ENCODE measurements at places on chromosomes 1 and 21.
A peak's percentile ranks its signal among the peaks of the same experiment; 100 is the strongest.

DNA sequence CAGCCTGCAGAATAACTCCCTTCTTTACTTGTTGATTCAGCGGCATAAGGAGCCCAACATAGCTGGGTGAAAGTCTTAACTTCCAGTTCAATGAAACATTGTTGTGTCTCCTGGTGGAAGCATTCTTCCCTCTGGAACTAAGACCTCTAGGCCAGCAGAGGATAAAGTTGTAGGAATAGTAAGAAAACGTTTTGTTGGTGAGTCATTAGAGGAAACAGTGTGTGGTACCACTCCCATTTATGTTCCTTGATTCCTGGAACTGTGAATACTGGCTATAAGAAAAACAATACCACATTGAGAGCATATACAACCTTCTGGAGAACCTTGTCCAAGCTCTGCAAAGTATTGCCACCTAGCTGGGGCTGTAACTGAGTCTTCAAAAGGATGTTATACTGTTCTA is 737.4 kb upstream of the ZP4 start:
- DNase-seq: no peak

DNA sequence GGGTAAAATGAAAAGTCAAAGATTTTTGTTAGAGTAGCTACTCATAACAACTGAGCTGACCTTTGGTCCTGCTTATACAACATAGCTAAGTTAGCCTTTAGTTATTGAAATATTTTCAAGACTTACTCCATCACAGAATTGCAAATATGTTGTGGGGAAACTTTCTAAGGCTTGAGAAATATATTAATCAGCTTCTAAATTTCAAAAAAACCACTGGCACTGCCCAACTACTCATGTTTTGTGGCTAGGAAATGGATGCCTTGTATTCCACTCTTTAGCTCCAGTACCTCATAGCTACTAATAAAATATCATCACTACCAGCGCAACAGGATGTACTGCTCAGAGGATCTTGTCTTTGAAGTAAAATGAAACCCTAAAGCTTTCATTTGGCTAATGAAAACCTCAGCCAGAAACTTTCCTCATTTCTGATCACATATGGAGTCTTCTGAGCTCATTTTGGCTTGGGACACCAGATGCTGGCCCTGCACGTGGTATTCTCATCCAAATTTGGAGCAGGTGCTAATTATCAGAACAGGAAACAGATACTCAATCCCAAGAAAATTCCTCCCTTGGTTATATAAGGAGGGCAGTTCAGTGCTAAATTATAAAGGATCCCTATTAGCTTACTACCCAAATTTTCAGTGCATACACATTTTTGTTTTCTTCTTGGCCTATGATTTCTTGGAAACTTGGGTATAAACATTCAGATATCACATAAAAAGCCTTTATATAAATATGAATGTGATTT is 690.7 kb downstream of the ADGRL2 start:
- DNase-seq: no peak

DNA sequence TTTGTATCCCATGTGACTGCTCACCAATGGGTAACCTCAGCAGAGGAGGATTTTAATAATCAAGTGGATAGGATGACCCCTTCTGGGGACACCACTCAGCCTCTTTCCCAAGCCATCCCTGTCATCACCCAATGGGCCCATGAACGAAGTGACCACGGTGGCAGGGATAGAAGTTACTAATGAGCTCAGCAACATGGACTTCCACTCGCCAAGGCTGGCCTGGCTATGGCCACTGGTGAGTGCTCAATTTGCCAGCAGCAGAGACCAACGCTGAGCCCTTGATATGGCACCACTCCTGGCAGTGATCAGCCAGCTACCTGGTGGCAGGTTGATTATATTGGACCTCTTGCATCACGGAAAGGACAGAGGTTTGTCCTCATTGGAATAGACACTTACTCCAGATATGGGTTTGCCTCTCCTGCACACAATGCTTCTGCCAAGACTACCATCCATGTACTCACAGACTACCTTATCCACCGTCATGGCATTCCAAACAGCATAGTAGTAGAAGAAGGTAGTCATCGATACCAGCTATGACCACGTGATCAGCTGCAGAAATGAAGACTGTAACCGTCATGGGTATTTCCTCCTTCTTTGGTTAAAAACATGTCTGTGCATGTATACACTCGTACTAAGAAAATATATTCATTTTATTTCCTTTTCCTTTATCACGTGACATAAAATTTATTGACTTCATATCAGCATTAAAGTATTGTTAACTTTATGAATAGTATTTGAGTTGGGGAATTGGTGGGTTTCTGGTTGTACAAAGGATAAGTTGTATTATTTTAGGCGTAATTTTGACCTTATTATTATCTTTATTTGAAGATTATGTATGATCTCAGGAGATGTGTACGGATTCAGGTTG is 562.6 kb downstream of the PTPRU start:
- DNase-seq: no peak

GRCh38 chr1:45205011-45205909 is 1.1 kb downstream of the ZSWIM5 start:
- DNase-seq: peak; percentile 25

- DNase-seq: no peak
These were observed 882 bp upstream of the FCAMR start for GRCh38 chr1:206971029-206971655.

DNA sequence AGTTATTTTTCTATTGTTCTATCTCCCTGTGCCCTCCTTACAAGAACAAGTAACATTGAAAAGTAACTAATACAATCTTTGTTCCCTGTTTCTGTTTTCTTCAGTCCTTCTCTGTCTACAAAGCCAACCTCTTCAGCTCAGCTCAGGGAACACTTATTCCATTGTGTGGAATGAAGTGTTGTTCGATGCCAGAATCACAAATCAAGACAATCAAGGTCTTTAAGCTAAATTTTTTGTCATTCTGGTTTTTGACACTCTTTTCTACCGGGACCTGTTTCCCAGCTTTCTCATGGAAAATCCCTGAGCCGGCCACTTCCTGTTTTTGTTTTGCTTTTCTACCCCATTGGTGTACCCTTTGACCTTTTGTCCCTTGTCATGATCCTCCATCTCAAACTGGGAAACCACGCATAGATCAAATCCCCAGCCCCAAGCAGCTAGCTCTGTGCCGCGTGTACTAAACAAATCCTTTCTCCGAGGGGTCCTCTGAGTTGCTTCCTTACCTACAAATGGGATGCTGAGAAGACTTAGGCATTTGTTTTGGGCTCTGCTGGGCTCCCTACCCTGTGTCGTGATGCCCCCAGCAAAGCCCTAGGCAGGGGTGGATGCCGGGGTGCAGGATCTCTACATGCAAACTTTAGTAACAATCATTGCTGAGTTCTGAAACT is 141.8 kb downstream of the TOMM20 start:
- DNase-seq: no peak

GRCh38 chr21:44778094-44778493 is 23.5 kb downstream of the UBE2G2 start:
- no peak for DNase-seq

- DNase-seq: no peak
These were observed 8.0 kb downstream of the CYYR1 start for GRCh38 chr21:26565111-26565510.

Data from PC-3 (cell line).